ENCODE measurements at places on chromosomes 4 and X. TPM values are rescaled to one million over a fixed set of nuclear protein-coding genes. Genes with fewer than 3 reads are reported as not detected.

AMOT gene
- 1.1 TPM for total RNA-seq

ENPEP gene
- 0.28 TPM for total RNA-seq

SERPINA7 gene
- total RNA-seq = not detected

SMIM31 gene
- not detected for total RNA-seq

TCEANC gene
- total RNA-seq = 3.6 TPM

COPS4 gene
- 75.0 TPM for total RNA-seq

WDR44 gene
- total RNA-seq = 11.0 TPM

BCOR gene
- 7.3 TPM for total RNA-seq

KIT gene
- 0.43 TPM for total RNA-seq

UGT2A1 gene
- total RNA-seq = not detected

SPANXA2 gene
- 0.28 TPM for total RNA-seq

PAGE4 gene
- total RNA-seq = not detected

RBM46 gene
- 0.09 TPM for total RNA-seq

MPP1 gene
- 30.3 TPM for total RNA-seq

ZNF595 gene
- 7.6 TPM for total RNA-seq

GEMIN8 gene
- 21.2 TPM for total RNA-seq

SPANXD gene
- total RNA-seq = not detected

PRR32 gene
- not detected for total RNA-seq

AREG gene
- total RNA-seq = not detected

SYN1 gene
- 0.18 TPM for total RNA-seq

ZNF711 gene
- total RNA-seq = 0.37 TPM

TIGD2 gene
- total RNA-seq = 17.5 TPM

TCEAL7 gene
- total RNA-seq = 37.3 TPM

ARMCX1 gene
- total RNA-seq = 49.4 TPM

HTRA3 gene
- 10.4 TPM for total RNA-seq

GYG2 gene
- 11.4 TPM for total RNA-seq

THAP6 gene
- 11.1 TPM for total RNA-seq

USP51 gene
- 1.9 TPM for total RNA-seq

DCAF4L1 gene
- total RNA-seq = 0.09 TPM

MAGEA4 gene
- not detected for total RNA-seq

TAF7L gene
- 0.43 TPM for total RNA-seq

HPSE gene
- total RNA-seq = 0.83 TPM

ASB12 gene
- not detected for total RNA-seq

ZFP92 gene
- total RNA-seq = 0.28 TPM

OPRPN gene
- total RNA-seq = not detected

TMSB15B gene
- 2.7 TPM for total RNA-seq

GBA3 gene
- total RNA-seq = not detected

HS3ST1 gene
- total RNA-seq = 1.3 TPM

PORCN gene
- 10.0 TPM for total RNA-seq

NBDY gene
- total RNA-seq = 5.3 TPM

TMEM31 gene
- total RNA-seq = 0.14 TPM

TLR8 gene
- total RNA-seq = not detected

SLC38A5 gene
- 40.4 TPM for total RNA-seq

FRAS1 gene
- total RNA-seq = 5.0 TPM

DDX53 gene
- not detected for total RNA-seq

SFRP2 gene
- total RNA-seq = not detected

CLDN34 gene
- not detected for total RNA-seq

PPP2R2C gene
- not detected for total RNA-seq
